ENCODE measurements at places on chromosomes 13 and 19.

DNA sequence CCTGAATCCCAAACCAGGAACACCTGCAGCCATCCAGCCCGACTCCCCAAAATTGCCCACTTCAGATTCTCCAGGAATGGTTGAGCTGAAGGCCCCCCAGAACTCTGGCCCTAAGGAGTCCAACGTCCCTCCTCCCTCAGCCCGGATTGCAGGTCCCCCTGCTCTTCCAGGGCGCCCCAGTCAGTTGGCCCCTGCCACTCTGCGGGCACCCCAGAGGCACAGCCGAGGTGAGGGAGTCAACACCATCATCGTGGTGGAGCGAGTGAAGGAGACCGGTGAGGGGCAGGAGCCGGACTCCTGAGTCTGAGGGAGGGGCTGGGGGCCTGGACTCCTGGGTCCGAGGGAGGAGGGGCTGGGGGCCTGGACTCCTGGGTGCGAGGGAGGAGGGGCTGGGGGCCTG lies 2.2 kb downstream of the GFY start:
- no peak for DNase-seq

GRCh38 chr13:77928909-77929308 lies 10.3 kb upstream of the EDNRB start:
- no peak for DNase-seq

GRCh38 chr19:41218615-41219507 lies at the start of gene AXL:
AXL (plus strand) TSS chr19:41219223; CDS start chr19:41219393, 170 bp downstream.
- peak; percentile 73 for DNase-seq

- DNase-seq, result no peak
Measured at GRCh38 chr13:29903996-29904395, 53.6 kb upstream of the UBL3 start.

DNA sequence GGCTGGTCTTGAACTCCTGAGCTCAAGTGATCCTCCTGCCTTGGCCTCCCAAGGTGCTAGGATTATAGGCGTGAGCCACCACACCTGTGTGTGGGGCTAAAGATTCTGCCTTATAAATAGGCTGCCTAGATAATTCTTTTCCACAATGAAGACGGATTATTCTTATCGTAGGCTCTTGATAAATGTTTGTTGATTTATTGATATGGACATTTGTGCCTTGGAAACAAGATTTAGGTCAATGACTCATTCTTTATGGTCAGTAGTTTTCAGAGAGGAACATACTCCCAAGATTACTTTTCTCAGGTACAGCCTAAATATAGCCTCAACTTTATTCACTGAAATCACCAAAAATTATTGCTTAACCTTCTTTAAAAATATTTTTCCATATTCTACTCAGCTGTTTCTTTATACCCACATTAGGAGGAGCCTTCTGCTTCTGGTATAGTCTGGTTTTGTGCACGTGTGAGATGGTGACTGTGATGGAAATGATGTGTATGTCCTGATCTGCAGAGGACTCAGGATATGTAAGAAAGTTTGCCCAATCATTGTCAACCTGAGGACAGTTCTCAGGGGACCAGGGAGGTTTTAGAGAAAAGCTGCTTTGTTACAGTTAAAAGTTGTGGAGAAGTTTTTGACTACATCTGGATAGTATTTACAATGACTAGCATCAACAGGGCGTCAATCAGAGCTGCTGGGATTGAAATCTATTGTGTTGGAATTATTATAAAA lies 208.9 kb downstream of the DNAJC15 start:
- no peak for DNase-seq

DNA sequence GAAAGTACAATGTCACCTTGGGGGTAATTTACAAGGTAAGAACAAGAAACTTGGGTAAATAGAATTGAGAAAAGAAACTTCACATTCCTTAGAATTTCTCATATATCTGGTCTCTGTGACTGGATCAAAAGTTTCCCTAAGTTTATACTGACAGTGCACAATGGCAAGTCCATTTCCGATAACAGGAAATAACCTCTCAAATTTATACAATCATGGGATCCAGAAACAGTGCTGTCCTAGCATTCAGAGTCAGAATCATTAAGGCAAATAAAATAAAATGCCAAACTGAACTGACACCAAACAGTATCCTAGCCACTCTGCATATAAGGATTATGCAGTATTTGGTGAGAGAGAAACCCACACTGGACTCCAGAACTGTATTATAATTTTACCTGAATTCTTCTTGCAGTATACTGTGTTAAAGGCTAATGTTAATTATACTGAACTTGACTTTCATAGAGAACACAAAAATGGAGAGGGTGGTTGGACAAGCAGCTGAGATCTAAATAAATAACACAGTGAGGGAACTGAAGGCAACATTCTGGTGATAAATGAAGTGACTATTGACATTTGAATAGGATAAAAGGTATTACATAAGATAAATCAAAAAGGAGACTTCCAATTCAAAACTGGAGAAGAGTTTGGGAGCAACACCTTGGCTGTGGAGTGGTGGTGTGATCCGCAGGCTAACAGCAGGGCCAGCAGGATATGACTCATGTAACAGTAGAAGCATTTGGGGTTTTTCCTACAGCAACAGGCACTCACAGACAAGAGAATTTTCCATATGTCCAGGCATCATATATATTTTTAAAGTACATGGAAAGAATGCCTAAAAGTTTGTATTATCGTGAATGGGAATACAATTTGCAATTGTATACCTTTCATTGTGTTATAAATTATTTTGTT lies 932.5 kb upstream of the MIR17HG start:
- DNase-seq, result no peak

GRCh38 chr13:100811024-100811865 lies 136.7 kb upstream of the TMTC4 start:
- no peak for DNase-seq

GRCh38 chr19:47100290-47100689 lies 13.3 kb downstream of the ZC3H4 start:
- no peak for DNase-seq

- no peak for DNase-seq
Measured at GRCh38 chr13:110230661-110231347, 76.2 kb downstream of the COL4A1 start.

GRCh38 chr13:36054041-36054440 lies 77.1 kb downstream of the DCLK1 start:
- no peak for DNase-seq

GRCh38 chr19:21838646-21839045 lies 2.7 kb upstream of the ZNF43 start:
- no peak for DNase-seq

- no peak for DNase-seq
Measured at GRCh38 chr19:756236-756635, 5.3 kb downstream of the MISP start.

- no peak for DNase-seq
Measured at GRCh38 chr19:32720216-32720935, 809 bp downstream of the TDRD12 start.

GRCh38 chr13:93635616-93636032 lies 409.0 kb downstream of the GPC6 start:
- peak; percentile 59 for DNase-seq

DNA sequence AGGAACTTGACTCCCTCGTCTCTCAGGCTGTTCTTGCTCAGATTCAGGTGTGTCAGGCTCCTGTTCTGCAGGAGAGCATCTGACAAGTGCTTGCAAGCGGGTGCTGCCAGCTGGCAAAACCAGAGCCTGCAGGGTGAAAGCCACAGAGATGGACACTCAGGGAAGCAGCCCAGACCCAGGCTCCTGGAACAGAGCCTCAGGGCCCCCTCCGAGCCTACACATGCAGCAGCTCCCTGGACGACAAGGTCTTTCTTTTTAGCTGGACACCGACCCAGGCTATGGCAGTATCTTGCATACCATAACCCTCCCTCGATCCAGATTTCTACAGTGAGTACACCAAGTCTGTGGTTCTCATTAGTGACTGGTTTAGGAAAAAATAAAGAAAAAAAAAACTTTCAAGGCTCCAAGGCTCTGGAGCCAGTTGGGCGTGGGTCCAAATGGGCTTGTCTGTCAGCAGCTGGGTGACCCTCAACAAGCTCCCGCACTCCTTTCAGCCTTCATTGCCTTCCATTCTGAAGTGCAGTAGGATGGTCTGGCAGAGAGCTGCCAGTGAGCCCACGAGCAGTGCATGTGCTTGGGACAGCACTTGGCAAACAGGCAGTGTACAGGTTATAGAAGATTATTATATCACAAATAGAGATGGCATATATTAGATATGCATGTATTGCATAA lies 29.9 kb downstream of the NLRP13 start:
- DNase-seq, result no peak

- DNase-seq, result no peak
Measured at GRCh38 chr19:18895038-18895823, 727 bp downstream of the CERS1 start.

DNA sequence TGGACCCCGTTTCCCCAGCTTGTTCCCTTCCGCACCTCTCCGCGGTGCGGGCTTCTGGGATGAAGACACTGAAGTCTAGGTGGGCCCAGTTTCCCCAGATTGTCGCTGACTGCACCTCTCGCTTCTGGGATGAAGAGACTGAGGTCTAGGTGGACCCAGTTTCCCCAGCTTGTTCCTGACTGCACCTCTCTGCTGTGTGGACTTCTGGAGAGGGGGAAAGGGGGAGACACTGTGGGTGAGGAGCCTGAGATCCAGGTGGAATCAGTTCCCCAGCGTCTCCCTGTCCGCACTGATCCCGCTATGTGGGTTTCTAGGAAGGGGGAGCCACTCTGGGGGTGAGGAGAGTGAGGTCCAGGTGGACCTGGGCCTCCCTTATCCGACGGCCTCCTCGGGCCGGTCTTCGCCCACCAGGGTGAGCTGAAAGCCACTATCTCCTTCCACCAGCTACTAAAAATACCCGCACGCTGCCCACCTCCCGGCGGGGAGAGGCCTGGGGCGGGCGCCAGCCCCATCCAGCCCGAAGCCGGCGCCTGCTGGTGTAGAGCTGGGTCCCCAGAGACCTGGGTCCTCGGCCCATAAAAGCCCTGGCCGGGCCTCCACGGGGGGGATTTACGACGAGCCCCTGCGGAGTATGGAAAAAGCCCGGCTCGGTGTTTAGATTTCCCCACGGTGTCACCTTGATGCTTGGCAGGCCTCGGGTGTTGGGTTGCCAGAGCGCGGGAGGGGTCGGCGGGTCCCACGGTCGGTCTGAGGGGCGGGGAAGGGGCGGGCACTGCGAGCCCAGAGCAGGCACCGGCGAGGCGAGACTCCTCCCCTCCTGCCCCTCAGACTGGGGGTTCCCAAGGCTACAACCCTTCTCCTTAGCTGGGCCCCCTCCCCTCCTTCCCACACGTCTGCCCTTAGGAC lies 10.6 kb downstream of the FUT6 start:
- no peak for DNase-seq

DNA sequence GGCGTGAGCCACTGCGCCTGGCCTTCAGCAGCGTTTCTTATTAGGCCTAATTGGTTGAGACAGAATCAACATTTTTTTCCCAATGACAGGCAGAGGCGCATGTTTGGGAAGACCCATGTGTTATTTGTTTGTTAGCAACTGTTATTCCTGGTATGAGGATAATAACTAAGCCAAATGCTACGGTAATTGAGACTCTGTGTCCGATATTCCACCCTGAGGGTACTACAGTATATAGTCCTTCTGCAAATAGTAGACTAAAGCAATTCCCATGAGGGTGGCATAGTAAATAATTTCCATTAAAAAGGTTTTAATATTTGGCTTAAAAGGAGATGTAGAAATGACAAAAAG lies 18.4 kb upstream of the CCL25 start:
- DNase-seq, result no peak

DNA sequence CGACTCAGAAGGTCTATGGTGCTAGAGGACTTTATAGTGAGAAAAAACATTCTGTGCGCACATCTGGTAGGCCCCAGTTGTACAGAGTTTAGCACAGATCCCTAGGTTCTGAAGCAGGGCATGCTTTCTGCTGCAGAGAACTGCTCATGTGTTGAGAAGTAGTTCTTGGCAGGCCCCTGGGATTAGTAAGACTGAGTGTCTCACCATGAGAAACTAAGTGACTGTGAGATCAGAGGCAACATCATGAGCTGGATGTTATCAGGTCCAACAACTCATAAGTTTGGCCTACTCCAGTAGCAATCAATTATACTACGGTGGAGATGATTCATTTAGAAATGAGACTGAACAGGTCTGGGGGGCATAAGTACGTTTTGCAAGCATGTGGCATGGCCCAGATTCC lies 507.4 kb upstream of the KLF12 start:
- peak; percentile 44 for DNase-seq

- no peak for DNase-seq
Measured at GRCh38 chr13:29125934-29126424, 305.8 kb downstream of the MTUS2 start.

DNA sequence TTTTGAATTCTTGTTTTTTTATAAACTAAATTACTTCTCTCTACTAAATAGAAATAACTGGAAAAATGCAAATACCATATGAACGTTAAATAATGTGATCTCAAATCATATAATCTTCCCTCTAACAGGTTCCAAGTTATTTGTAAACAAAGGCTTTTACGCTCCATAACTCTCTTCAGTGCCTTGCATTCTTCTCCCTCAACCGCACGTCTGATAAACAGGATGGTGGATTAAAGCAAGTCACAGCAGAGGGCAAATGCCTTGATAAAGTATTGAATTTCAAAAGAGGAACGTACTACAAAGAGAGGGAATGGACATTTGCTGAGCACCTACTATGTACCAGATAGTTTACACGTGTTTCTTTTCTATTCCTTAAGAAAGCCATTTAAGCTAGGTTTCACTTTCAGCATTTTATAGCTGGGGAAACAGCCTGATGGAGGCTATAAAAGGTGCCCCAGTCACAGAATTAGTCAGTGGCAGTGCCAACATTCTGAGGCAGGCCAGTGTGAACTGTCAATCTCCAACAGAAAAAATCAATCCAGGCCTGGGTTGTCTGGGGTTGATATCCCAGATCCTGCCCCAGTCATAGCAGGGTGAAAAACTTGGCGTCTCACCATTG lies 15.8 kb downstream of the MRPS31 start:
- DNase-seq, result no peak

GRCh38 chr13:49288458-49288857 lies 40.7 kb downstream of the CDADC1 start:
- DNase-seq, result no peak

GRCh38 chr19:49020342-49020741 lies 3.5 kb upstream of the LHB start:
- no peak for DNase-seq

GRCh38 chr19:4567584-4568071 lies 8.1 kb upstream of the SEMA6B start:
- DNase-seq, result no peak

- DNase-seq, result no peak
Measured at GRCh38 chr13:35213911-35214310, 262.6 kb downstream of the MAB21L1 start.

DNA sequence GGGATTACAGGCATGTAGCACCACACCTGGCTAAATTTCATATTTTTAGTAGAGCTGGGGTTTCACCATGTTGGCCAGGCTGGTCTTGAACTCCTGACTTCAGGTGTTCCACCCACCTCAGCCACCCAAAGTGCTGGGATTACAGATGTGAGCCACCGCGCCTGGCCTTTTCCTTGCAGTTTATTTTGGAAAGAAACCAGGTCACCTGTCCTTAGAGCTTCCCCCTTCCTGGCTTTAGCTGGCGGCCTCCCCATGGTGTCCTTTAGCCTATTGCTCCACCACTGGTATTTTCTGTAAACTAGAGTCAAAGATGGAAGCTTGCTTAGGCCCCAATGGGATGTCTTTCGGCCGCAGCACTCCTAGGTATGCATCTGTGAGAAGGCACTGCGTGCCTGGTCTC lies 91.2 kb downstream of the DPF1 start:
- no peak for DNase-seq

All from GM04503 (cell line).